Aorta (tissue), 5 donors: ENCODE measurements at places on chromosomes 11 and 22. TPM values are rescaled to one million over a fixed set of nuclear protein-coding genes. Genes with fewer than 3 reads are reported as not detected.
A peak's percentile ranks its signal among the peaks of the same experiment; 100 is the strongest.

DNA sequence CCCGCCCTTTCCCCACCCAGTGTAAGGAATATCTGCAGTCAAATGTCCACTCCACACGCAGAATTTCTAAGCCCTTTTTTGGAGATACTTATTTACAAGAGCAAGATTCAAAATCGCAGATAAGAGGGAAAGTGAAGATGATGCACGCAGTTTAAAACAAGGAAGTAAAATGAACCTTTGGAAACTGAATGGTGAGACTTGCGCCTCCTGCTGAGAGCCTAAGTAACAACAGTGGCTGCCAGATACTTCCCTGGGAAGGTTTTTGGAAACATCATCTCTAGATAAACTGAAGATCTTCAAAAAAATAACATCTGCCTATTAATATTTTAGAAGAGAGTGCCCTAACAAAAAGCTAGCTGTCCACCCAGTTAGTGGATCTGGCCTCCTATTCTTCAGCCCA is 963.1 kb upstream of the FAT3 start:
- no peak for DNase-seq

DNA sequence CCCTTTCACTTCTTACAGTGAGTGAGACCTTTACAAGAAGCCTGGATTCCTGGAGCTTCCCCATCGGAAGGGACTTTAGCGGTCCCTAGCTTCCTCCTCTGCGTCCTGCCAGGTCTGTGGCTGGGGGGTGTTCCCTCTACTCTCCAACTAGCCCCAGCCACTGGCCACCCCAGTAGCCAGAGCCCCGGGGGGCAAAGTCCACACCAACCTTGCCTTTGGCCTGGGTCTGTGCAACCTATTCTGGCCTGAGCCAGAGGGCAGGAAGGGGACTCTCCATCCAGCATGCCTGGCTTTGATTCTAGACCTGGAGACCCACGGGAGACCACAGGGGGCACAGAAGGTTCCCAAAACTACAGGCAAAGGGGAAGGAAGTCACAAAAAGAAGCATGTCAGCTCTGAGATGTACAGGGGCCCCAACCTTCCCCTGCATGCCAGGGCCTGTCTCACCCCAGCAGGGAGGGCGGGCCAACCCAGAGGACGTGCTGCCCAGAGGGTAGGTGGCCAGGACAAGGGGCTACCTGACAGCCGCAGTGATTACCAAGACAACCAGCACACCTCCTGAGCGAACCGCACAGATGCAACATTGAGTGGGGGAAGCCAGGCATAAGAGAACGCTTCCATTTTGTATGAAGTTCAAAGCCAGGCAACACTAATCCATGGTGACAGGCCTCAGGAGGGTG is 52.4 kb downstream of the DSCAML1 start:
- DNase-seq = no peak

DNA sequence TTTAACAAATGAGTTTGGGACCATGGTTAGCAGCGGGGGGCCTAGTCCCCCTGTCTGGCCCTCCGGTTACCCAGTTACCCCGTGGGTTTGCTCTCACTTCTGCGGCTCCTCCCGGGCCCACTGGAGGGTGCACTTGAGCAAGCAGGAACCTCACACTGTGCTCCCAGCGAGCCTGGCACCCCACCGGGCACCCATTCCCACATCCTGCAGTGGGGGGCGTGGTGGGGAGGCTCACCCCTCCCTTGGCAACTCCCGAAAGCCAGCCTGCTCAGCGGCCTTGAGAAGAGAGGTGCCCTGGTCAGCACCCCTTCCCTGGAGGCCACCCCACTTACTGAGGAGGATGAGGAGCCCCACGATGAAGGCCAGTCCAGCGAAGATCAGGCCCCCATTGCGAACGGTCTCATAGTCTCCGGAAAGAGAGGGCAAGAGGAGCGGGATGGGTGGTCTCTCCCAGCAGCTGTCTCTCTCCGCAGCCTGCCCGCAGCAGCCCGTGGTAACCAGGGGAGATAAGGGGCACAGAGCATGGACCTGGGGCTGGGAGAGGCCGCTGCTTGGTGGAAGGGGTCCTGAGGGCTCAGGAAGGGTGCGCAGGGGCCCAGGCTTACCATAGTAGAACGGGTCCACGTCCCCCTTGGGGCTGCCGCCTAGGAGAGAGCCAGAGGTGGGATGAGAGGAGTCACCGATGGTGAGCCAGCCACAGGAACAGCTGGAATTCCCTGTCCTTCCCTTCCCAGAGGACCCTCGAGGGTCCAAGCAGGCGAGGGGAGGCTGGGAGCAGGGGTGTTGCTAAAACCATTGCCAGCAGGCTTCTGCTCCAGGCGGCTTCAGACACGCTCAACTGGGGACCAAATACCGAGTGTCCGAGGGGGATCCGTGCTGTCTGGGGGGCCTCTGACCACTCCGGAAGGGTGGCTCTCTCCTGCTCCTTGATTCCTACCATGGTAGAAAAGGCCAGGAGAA is 2.2 kb downstream of the FXYD2 start:
- DNase-seq = peak; percentile 67

- peak; percentile 67 for DNase-seq
Measured at GRCh38 chr11:123577081-123577598, 77.3 kb downstream of the SCN3B start.

APOBEC3G gene
- 9.5 TPM for total RNA-seq
